ENCODE measurements at places on chromosomes 7 and 10.
A peak's percentile ranks its signal among the peaks of the same experiment; 100 is the strongest.

DNA sequence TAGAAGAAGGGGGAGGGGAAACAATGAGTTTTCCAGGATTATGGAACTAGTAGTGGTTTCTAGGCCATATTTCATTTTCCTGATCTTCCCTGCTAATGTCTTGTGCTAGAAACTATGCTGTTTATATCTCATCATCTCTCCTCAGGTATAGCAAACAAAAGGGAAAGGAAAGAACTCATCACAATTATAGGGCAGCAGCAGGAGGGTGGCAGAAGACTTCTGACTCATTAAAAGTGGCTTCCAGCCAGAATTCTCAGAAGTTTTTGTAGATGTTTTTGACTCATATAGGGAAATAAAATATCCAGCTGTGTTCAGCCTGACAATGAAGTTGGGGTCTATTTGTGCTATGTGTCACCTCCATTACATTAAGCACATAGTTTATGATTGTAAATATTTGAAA lies 6.5 kb downstream of the AHR start:
- peak; percentile 10 for DNase-seq

DNA sequence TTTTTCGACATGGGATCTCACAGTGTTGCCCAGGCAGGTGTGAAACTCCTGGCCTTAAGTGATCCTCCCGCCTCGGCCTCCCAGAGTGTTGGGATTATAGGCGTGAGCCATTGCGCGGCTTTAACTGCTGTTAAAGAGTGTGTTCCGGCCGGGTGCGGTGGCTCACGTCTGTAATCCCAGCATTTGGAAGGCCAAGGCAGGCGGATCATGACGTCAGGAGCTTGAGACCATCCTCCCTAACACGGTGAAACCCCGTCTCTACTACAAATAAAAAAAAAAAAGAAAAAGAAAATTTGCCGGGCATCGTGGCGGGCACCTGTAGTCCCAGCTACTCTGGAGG lies 1.1 kb downstream of the RABGEF1 start:
- no peak for DNase-seq

GRCh38 chr10:110286841-110287240 lies 17.9 kb downstream of the SMNDC1 start:
- no peak for DNase-seq

DNA sequence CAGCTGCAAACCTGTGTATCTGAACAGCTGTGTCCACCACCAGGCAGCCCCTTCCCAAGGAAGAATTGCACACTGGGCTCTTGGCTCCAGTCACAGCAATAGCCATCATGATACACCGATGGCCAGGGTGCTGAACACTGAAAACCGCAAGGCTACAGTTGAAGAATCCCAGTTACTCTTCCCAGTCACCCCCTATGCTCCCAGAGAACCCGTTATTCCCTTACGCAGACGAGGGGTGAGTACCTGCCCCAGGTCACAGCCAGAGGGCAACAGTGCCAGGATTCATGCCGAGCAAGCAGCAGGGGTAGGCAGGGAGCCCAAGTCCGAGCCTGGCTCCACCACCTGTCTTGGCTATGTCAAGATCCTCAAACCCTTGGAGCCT lies 57.8 kb downstream of the RASGEF1A start:
- peak; percentile 1 for DNase-seq

DNA sequence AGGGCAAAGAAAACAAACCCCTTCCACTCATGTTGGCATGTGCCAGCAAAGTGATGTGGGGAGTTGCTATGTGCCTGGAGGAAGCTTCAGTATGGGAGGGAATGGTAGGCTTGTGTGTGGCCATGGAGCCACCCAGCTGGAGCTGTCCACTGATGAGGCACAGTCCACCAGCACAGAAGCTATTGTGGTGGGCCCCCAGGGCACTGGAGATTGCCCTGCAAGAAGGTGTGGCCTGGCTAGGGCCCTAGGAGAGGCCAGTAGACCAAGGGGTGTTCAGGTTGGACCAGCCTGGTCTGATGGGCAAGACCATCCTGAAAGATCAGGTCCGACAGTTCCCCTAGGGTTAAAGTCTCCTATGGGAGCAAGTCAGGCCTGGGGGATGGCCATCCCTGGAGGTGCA lies 22.1 kb upstream of the KEL start:
- no peak for DNase-seq

DNA sequence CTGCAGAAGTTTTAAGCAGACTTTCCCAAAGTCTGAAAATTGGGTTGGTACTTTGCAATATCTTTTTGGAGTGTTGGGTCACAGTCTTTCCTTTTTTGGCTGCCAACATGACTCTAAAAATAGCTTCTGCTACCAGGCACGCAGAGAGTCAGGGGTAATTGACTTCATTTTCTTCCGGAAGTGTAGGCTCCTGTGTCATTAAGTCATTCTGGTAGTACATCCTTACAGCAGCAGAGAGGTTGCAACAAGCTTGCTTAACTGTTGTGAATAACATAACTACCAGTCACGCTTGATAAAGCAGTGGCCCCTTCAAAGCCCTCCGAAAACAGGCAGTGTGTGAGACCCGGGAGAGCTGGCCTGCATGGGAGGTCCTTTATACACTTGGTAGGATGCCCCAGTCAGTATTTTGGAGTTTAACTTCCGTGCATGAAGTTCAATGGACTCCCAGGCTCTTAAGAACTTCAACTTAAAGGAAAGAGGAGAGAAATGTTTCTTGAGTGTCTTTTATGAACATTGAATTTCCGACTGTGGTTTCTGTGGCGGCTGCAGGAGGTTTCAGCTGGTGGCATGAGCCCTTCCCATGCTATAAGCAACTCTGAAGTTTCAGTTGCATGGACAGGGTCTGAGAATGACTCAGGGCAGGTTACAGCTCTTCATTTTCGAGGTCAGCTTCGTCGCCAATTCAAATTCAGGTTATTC lies 310.7 kb downstream of the GALNT17 start:
- DNase-seq, result no peak

GRCh38 chr10:34171957-34172527 lies 643.1 kb downstream of the PARD3 start:
- DNase-seq, result no peak

DNA sequence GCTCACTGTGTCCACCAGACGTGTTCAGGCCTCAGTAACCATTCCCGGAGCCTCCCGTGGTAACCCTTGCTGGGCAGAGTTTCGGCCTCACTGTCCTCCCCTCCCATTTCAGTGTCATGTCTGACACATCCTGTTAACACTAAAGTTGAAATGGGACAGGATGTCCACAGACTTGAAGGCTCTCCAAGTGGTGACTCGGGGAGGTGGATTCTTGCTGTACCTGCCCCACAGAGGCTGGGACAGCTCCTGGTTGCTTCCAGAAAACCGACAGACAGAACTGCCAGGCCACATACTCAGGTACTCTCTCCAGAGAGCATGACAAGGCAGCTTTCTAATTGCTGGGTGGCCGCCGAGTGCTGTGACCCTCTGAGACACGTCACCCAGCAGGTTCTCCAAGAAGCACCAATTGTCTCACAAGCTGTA lies 17.9 kb upstream of the CYTH3 start:
- DNase-seq, result no peak

DNA sequence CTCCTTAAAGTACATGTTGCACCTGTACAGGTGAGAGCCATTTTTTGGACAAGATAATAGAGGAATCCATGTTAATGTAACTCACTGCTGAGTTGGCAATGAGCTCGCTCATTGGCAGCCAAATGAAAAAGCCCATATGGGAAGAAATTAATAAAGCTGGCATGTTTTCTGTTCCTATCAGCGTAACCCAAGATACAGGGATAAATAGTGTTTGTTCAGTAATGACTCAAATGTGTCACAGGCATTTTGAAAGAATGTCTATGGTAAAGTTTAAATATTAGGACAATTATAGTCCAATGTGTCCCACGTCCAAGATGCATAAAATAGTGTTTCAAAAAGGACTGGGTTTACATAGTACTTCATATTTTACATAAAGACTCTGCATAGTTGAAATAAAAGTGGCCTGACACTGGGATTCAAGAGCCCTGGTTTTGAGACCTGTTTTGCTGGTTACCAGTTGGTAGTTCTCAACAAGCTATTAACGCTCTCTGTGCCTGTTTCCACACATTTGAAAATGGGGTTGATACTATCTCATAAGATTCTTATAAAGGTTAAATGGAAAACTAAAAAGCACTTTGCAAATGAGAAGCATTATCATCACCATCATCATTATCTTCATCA lies 49.1 kb downstream of the MTURN start:
- DNase-seq, result no peak

DNA sequence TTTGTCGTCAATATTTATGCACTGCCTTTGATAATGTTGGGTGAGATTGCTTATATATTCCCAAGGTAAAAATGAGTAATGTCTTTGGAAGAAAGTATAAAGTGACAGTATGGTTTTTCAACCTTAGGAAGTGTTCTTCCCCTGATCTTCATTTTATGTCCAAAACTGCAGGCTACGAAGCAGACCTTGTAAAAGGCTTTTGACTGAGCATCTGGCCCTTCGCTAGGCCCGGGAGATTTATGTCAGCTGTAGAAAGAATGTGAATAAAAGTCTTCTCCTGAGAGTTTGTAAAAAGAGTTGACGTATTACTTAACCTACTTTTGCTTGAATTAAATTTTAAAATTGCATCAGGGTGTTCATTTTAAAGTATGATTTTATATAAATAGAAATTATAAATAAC lies 116.8 kb downstream of the CPED1 start:
- DNase-seq, result no peak

DNA sequence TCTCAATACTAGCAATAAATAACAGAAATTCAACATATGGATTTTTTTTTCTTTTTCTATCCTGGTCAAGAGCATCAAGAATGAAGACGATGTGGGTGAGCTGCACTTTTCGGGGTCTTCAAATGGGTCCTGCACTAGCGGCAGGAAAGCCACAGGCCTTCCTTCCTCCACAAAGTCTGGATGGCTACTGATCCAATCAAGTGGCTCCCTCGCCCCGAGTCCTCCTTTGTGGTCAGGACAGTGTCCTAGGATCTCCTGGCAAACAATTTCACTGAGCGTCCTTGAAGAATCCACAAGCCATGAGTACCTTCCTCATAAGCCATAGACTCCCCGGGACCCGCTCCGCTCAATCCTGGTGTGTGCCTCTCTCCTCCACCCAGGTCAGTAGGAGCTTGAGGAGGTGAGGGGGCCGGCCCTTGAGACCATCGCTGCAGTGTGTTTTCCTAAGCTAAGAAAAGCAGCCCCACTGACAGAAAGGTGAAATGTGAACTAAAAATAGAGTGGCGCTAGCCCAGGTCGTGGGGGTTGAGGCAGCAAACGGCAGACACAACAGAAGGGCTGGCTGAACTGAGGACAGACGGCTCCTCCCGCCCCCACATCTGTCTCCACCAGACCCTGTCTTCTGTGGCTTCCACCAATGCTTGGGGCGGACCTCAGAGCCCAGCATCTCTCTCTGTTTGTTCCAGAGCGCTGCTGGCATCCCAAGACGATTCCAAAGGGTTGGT lies 202.3 kb downstream of the HERPUD2 start:
- DNase-seq, result no peak

DNA sequence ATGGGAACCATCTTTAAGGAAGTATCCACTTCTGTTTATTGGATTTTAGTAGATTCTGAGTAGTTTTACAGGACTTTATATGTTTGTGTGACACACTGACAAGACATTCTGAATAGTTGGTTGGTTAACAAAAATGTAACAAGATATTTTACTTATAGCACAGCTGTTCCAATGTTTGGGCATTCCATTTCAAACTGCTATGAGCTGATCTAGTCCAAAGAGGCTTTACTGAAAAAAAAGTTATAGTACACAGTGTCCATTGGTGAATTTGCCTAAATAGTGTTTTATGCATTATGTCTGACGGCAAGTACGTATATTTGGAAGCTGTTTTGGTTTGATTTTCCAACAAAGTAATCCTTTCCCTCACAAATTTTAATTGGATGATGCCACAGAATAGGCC lies 99.1 kb downstream of the SAMD9 start:
- no peak for DNase-seq

- no peak for DNase-seq
These were observed 242.2 kb downstream of the RAB11FIP2 start for GRCh38 chr10:117804470-117805011.

- DNase-seq, result peak; percentile 32
These were observed 140.9 kb upstream of the NRBF2 start for GRCh38 chr10:62992145-62992721.

DNA sequence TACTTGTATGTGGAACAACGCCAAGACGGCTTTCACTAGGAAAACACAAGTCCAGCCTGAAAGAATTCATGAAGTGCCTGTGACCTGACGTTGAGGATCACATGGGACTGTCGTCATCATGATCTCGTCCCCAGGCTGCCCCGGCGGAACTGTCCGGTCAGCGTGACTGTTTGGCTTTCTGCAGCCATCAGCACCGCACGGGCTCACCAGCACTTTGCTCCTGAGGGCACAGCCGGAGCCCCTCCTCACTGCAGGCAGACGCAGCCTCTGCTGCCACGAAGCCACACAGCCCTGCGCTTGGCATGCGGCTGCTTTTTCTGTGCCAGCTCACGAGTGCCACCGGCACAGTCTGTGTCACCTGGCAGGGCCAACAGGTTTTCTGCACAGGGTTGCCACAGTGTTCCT lies 9.4 kb upstream of the GET4 start:
- DNase-seq, result no peak

DNA sequence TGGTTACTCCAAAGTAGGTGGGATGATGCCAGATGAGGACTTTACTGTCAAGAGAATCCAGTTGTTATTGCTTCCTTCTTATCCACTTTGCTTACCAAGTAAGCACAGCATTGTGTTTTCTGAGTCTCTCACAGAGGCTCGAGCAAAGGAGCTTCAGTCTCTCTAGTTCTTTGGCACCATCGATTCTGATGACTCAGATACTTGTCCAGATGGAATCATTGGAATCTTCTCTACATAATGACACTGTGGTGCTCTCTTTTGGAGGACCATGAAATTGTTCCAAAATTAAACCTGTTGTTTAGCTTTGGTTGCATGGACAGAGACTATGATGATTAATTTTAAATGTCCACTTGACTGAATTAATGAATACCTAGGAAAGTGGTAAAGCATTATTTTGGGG lies 132.6 kb downstream of the NXPH1 start:
- DNase-seq, result no peak

Data from stimulated activated CD4-positive, alpha-beta T cell treated with anti-CD3 and anti-CD28 coated beads, Interleukin-15, amount 100 ng/mL, for 24 hours (primary cell).